ENCODE measurements at places on chromosomes 13 and 19.

- no peak for DNase-seq
Observed at GRCh38 chr19:5956728-5957127, 21.2 kb downstream of the RANBP3 start.

DNA sequence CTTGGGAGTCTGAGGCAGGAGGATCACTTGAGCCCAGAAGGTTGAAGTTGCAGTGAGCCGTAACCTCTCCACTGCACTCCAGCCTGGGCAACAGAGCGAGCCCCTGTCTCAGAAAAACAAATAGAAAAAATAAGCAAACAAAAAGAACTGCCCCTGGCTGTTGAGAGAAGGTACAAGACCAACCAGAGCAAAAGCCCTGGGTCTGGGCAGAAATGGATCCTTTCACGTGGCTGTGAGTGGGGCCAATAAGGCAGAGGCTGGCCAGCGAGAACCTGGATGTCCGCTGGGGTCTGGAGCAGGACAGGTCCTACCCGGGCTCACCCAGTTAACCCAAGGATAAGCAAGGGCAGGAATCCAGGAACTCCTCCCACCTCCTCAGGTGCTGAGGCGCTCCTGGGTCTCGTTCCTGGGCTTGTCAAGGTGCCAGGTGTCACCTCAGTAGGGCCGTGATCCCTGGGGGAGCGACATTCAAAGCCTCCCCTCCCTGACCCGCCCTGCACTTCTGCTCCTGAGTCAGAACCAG, 4.7 kb upstream of the SLC5A5 start:
- DNase-seq, result no peak

DNA sequence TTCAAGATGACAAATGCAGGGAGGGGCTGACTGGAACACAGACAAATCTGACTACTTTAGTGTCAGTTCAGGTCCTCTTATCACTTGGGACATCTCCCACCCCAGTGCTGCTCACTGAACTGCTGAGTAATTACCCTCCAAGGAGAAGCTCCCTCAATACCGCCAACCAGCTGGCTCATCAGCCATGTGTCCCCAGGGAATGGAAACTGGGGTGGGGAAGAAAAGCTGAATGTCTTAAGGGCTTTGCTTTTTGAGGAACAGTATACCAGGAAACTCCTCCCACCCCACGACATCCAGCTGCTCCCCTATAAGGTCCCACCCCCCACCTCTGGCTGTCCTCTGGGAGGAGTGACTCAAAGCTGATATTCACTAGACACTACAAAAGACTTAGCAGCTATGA, 2.0 kb downstream of the ZNF823 start:
- DNase-seq, result no peak

DNA sequence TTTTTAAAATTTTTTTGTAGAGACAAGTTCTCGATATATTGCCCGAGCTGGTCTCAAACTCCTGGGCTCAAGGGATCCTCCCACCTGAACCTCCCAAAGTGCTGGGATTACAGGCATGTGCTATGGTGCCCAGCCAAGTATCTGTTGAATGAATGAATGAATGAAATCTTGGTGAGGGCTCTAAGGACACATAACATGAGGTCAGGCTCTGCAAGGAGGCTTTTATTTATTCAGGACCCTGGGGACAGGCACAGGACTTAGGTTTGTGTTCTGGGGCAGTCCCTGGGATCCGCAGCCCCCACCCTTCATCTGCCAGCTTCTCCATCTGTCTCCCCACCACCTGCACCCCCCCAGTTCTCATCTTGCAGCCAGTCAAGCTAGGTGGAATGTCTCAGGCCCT, 4.6 kb downstream of the PTGIR start:
- DNase-seq, result no peak

GRCh38 chr13:109010912-109011311, 381.5 kb downstream of the MYO16 start:
- no peak for DNase-seq

DNA sequence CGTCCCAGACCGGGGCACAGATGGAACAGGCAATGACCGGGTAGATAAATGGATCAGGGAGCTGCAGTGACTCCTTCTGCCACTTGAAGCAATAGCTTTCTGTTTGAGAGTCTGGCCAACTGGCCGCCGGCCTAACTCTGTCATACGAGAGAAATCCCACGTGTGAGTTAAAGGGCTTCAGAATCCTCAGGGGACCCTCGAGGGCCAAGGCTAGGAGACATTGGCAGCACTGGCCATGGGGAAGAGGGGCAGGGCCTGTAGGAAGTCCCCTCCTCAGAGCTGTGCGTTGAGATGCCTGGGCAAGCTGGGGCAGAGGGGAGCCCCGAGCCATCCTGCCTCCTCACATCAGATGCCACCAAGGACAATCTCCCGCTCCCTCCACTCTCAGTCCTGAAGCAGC, 51.6 kb downstream of the KLF2 start:
- DNase-seq, result no peak

DNA sequence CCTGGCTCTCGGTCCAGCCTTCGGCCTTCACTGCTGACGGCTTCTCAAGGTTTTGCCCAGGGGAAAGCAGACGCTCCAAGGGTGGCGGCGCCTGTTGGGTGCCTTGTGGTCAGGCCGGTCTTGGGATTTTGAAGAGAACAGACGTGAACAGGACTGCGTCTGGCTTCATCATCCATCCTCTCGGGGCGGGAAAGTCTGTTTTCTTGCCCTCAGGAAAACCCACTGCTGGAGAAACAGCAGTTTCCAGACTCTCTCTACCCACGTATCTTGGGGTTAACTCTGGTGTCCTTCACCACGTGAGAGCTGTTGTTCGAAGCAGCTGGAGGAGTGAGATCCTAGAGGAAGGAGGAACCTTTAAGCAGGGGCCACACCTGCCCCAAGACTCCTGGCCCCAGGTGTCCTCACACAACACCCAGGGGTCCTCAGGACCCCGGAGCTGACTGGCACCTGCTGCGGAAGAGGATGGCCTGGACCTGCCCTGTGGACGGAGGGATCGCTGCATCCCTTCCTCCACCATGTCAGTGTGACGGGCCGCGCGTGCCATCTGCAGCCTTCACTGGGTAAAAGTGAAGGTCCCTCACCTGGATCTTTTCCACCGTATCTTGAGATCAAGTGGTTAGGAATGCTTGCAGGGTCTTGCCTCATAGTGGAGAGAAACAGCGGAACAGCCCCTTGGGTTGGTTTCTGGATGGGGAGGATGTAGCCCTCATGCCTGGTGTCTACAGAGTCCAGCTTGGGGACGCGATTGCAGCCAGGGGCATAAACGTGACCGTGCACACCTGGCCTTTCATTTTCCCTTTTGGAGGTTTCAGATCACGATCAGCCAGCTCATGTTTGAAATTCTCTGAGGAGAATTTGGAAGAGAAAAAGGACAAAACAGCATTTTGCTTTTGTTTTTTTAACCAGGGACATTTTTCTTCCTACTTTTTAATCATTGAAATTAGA, 69.5 kb upstream of the MCF2L start:
- DNase-seq, result no peak

GRCh38 chr19:34667349-34668076, 9.4 kb downstream of the SCGB2B2 start:
- DNase-seq, result no peak
